ENCODE measurements at places on chromosomes 7 and 10.

- H3K36me3 ChIP-seq, result no peaks in the 10 kb centered on the region
- H3K27ac ChIP-seq, result no peak overlapping the region
- no peak overlapping the region for H3K4me3 ChIP-seq
- no peaks in the 10 kb centered on the region for H3K4me1 ChIP-seq
- DNase-seq, result no peak
- H3K27me3 ChIP-seq, result no peaks in the 10 kb centered on the region
Measured at GRCh38 chr10:91345716-91346115, 64.4 kb upstream of the HECTD2 start.

- no peak overlapping the region for H3K27ac ChIP-seq
- no peaks in the 10 kb centered on the region for H3K27me3 ChIP-seq
- H3K4me1 ChIP-seq, result no peaks in the 10 kb centered on the region
- H3K36me3 ChIP-seq, result no peaks in the 10 kb centered on the region
- no peak for DNase-seq
Measured at GRCh38 chr7:40921589-40922315, 781.1 kb downstream of the INHBA start.

- no peaks in the 10 kb centered on the region for H3K27me3 ChIP-seq
- no peak overlapping the region for H3K27ac ChIP-seq
- no peak overlapping the region for H3K4me3 ChIP-seq
- no peaks in the 10 kb centered on the region for H3K4me1 ChIP-seq
- H3K36me3 ChIP-seq, result no peaks in the 10 kb centered on the region
- no peak for DNase-seq
Measured at GRCh38 chr10:71039551-71039950, 151.2 kb upstream of the PCBD1 start.

- H3K27ac ChIP-seq, result no peak overlapping the region
- DNase-seq, result no peak
- peaks cover 3% of the 10 kb centered on the region for H3K36me3 ChIP-seq
- no peaks in the 10 kb centered on the region for H3K27me3 ChIP-seq
- no peaks in the 10 kb centered on the region for H3K4me1 ChIP-seq
Measured at GRCh38 chr7:1884583-1885350, 214.7 kb downstream of the ELFN1 start.

- H3K36me3 ChIP-seq, result peaks cover 17% of the 10 kb centered on the region
- H3K27ac ChIP-seq, result peak overlapping the region; percentile 93
- peak; percentile 78 for DNase-seq
- H3K27me3 ChIP-seq, result no peaks in the 10 kb centered on the region
- no peak overlapping the region for H3K4me3 ChIP-seq
Measured at GRCh38 chr7:131026297-131027000, 292.4 kb upstream of the KLF14 start.

DNA sequence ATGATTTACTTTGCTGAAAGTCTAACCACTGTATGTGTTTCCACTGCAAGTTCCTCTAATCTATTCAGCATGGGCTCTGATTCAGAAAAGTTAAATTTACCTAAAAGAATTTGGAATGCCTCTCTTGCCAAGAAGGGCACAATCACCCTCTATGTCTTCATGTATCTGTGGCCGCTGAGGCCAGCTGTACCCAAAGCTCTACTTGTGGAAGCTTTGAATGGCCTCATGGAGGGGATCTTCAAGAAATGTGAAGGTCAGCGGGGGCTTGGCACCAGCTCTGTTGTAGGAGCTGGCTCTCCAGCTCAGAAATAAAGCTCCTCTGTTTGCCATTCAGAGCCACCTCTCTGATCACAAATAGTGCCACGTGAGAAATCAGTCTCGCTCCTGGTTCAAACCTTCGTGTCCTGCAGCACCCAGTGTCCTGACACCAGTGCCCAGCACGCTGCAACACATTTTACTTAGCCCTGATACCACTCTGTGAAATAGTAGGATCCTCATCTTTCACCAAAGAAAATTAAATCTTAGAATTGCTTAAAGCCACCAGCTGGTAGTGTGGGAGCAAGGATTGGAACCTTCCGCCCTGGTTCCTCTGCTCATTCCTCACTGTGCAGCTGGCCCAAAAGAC lies 61.1 kb downstream of the PKD1L1 start:
- H3K4me1 ChIP-seq, result no peaks in the 10 kb centered on the region
- H3K27ac ChIP-seq, result no peak overlapping the region
- H3K27me3 ChIP-seq, result no peaks in the 10 kb centered on the region
